ENCODE measurements at places on chromosomes 3 and 15.
A peak's percentile ranks its signal among the peaks of the same experiment; 100 is the strongest.

GRCh38 chr3:122353893-122354401, 28.9 kb downstream of the CSTA start:
- DNase-seq = no peak

DNA sequence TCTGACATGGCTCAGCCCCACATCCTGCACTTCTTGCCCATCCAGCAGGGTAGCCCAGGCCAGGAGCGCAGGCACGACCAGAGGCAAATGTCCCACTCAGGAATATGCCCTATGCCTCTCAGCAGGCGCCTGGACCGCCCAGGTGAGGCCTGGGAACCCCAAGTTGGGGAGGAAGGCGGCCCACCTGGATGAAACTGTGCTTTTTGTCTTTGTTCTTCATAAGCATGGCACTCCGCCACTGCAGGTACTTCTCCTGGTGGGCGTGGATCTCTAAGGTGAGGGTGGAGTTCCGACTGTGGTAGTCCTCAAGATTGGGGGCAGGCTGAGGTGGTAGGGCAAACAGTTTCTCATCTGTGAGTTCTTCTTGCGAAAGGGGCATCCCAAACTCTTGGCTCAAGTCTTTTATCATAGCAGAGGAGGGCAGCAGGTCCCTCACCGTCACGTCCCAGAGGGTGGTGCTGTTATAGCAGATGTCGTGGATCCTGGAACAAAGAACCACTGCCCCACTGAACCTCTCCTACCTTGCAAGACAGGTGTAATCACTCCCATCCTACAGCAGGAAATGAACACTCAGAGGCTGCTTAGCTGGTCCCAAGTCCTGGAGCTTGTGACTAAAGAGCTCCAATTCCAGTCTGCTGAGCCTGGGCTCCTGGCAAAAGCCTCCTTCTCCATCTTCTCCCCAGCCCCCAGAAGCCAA, 53.2 kb downstream of the ACAD9 start:
- DNase-seq = no peak

DNA sequence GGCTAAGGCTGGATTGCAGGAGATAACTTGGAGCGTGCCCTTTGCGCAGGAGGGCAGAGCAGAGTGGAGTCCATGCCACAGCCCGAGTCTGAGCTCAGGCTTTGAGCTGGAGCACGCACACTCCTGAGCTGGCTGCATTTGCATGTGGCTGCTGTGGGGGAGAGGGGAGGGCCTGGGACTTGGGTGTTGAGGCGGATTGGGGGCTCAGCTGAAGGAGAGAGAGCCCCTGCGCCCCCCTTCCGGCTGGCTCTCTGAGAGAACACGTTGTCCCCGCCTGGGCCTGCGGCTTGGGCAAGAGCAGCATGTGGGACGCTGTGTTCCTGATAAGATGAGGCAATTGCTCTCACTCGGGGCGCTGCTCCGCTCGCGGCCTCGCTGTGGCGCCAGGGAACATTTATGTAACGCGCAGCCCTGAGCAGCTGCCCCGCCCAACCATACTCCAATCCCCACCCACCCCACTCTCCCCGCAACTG, 39.1 kb downstream of the KLF13 start:
- peak; percentile 88 for DNase-seq

- no peak for DNase-seq
Observed at GRCh38 chr3:66971245-66971644, 26.9 kb upstream of the KBTBD8 start.

- no peak for DNase-seq
Observed at GRCh38 chr3:49498239-49498638, 28.2 kb downstream of the DAG1 start.

- no peak for DNase-seq
Observed at GRCh38 chr3:185313693-185314246, 49.2 kb upstream of the MAP3K13 start.

DNA sequence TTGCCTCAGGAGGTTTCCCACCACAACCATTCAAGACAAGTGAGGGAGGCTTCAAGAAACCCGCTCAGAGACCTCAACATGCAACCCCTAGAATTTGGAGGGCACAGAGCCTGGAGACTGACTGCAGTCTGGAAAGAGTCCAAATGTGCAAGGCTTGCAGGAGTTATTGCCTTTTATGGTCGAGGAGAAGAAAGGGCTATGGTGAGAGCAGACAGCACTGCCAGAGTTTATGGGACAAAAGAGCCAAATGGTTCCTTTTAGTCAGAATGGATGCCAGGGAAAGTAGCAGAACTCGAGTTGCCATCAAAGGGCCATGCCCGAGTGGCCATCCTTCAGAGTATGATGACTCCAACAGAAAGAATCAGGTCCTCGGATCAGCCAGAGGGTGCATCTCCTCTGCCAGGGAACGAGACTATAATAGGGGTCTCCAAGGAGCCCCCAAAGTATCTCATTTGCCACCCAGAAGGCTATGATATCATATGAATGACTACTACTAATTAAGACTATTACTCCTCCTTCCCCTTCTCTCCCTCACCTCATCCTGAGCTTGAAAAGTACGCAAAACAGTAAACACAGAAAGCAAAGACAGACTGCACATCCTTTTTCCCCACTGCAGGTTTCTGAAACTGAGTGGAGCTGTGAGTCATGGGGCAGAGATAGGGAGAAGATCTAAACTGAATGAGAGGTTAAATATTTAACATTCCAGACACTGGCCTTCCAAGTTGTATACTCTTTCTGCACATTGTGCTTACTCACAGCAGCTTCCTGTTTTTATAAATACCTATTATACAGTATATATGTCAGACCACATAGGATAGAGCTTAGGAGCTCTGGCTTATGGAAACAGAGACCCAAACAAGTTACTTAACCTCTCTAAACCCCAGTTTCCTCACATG, 33.9 kb upstream of the TMCO5A start:
- no peak for DNase-seq

GRCh38 chr3:183959214-183959613, 58.5 kb downstream of the ABCC5 start:
- DNase-seq = no peak

DNA sequence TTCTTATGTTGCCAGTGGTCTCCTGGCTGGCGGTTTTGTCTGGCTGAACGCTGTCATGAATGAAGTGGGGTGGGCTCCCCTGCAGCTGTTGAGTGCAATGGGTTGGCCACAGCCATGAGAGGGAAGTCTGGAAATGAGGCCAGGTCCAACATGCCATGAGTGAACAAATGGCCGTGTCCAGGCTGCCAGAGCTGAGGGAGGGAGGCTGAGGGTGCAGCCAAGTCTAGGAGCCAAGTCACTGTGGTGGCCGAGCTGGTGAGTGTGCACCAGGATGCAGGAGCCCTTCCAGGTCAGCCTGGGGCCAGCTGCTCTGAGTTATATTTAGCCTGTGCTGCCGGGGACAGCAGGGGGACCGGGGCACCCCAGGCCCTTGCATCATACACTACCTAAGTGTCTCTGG, 24.7 kb upstream of the PRR23E start:
- DNase-seq = peak; percentile 91

GRCh38 chr3:181486141-181486885, 225.4 kb upstream of the SOX2 start:
- no peak for DNase-seq

GRCh38 chr3:190645932-190646460, 132.1 kb downstream of the IL1RAP start:
- no peak for DNase-seq

- no peak for DNase-seq
Observed at GRCh38 chr15:97504031-97504792, 456.3 kb upstream of the ARRDC4 start.

DNA sequence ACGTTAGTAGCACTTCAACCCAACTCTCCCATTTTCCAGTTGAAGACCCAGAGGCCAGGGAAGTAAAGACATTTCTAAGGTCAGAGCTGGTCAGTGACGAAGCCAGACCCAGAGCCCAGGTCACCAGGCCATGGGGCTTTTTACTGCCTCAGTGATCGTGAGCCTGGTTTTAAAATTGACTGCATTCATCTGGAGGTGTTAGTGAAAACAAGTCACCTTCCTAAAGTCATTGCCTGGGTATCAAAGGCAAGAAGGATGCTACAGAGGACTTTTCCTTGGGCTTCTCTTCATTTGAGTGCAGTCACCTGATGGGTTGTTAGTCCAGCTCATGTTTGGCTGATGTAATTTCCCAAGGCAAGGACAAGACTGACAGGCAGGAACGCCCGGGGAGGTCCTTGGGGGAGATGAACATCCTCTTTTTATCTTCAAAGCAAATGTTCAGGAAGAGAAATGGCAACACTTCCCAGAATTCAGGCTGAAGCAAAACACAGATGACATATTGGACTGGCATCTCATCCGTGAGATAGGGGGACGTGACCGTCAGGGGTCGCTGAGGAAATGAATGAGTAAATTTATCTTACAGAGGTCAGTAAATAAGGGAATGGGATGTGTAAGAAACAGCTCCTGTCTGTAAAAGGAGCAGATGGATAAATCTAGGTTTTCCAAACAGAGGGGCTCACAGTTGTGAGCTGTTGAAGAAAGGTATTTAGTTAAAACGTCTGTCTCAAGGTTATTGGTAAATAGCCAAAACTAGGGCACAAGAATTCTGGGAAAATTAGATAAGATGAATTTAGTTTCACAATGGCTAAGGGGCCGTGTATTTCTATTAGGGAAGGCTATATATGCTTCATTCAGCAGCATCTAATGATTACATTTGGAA, 201.2 kb downstream of the OPA1 start:
- DNase-seq = no peak

GRCh38 chr3:46954178-46954577, 22.4 kb downstream of the CCDC12 start:
- DNase-seq = no peak

GRCh38 chr3:72185549-72186399, 400.8 kb upstream of the PROK2 start:
- DNase-seq = no peak

GRCh38 chr3:185939721-185940120, 1.9 kb upstream of the TRA2B start:
- no peak for DNase-seq

DNA sequence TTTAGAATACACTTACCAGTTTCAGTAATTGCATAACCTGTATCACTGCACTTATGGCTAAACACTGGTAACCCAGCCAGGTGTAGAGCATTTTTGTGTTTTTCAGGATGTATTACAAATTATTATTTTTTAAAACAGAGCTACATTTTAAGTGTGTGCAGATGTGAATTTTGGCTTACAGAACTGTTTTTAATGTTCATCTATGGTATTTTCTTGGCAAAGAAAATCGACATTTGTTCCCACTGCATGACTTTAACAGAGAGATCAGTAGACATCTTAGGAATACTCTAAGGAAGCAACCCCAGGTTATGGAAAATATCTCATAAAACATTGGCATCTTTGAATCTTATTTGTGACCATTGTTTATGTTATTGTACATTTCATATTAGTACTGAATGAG, 73.3 kb downstream of the ATP13A4 start:
- DNase-seq = no peak

- DNase-seq = no peak
Observed at GRCh38 chr3:27209617-27210264, 159.4 kb downstream of the NEK10 start.

DNA sequence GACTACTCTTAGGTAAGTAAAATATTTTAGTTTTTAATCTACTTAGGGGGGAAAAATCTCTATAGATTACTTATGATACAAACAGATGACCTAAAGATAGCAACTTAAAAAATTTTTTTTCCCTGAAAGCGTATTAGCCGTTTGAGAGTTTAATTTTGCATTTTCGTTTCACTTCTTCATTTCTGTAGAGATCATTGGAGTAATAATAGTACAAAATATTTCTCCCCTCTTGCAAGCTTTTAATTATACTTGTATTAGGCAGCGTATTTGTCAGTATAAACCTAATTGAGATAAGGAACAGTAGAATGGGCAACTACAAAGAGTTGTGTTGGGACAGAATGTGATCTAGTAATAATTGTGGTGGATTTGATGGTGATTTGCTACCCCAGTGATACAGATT, 10.3 kb downstream of the SKIL start:
- no peak for DNase-seq

DNA sequence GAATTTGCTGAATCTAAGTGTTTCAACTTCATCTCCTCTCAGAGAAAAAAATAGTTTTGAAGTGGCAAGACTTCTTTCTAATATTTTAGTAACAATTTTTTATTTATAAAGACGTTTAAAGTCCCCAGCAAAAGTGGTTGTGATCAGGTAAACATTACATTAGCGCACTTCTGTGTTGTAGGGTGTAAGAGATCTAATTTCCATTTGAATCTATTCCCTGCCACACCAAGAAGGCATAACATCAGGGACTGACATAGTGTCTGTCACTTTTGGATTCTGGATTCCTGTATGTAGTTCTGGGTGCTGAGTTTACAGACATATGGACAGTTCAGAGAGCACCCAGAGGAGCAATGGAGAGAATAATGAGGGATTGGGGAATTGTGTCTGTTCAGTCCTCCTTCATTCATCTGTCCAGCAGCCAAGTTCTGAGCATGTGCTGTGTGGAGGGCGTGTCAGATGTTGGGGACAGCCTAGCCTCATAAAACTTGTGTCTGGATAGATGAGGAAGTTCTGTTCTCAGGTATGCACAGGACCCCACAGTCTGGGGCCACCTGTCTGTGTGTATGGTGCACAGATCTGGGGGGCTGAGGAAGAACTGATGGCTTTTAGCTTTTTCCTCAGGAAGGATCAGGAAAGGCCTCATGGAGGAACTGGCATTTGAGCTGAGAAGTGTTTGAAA, 65.6 kb downstream of the MAP2K5 start:
- DNase-seq = no peak

DNA sequence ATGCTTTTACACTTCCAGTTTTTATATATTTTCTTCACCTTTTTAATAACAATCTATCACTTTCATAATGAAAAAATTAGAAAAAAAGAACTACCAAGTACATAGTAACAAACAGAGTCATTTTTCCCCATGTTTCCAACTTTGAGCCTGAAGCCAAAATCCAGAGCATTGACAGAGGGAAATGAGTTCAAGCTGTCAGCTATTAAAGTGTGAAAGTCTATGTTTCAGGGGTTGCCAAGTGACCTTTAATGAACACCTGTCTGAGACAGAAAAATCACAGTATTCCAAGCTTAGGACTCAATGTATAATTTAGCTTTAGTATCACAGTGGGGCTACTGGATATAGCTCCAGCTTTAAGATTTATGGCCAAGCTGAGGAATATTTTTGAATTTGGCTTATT, 128.3 kb upstream of the GADL1 start:
- DNase-seq = no peak

DNA sequence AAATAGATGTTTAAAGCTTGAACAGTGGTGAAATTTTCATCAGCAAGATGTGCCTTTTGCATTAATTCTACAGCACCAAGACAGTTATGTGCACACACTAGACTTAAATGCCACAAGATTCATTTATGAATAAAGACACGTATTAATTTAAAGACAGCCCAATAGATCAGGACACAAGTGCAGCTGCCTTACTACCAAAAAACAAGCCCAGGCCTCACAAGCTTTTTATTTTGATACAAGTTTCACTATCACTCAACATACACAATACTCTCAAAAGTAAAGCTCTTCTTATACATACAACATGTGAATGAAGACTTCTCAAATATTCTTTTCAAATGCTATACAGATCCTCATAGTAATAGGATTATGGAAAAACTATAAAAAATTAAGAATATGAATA, 2.4 kb downstream of the ACAP2 start:
- no peak for DNase-seq

DNA sequence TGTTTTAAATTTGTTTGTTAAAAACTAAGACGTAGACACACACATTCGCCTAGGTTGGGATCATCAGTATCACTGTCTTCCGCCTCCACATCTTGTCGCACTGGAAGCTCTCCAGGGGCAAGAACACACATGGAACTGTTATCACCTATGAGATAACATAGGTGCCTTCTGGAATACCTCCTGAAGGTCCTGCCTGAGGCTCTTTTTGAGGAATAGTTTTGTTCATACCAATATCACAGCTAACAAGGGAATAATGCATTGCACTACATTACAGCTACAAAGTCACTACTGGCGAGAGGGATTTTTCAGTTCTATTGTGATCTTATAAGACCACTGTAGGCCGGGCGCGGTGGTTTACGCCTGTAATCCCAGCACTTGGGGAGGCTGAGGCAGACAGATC, 29.9 kb downstream of the ZWILCH start:
- no peak for DNase-seq

Data from cerebellar nuclear complex (tissue), 1 donor.